ENCODE measurements at places on chromosomes 13 and 19.
A peak's percentile ranks its signal among the peaks of the same experiment; 100 is the strongest.

- no peak for DNase-seq
These were observed 128.4 kb downstream of the SHISA2 start for GRCh38 chr13:25923217-25924085.

- no peak for DNase-seq
These were observed 561.1 kb downstream of the EFNB2 start for GRCh38 chr13:105974380-105974779.

- no peak for DNase-seq
These were observed 72.8 kb upstream of the SPATA13 start for GRCh38 chr13:24087605-24088225.

- no peak for DNase-seq
These were observed 42.4 kb downstream of the BBC3 start for GRCh38 chr19:47188507-47189033.

DNA sequence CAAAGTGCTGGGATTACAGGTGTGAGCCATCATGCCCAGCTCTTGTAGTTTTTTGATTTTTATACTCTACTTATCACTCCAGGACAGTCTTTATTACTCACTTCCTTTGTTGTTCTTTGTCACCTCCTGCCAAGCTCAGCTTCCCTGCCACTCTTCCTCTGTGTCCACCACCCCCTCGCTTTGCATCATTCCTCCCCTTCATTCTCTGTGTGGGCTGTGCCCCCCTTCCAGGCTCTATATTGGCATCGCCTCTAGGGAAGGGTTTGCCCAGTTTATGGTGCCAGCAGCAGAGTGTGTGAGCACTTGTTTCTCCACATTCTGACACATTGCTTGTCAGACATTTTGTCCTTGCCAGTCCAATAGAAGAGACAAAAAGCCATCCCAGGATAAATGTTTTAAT, 15.1 kb downstream of the ZNF302 start:
- DNase-seq, result no peak

GRCh38 chr13:44780591-44781280, 204.6 kb upstream of the TSC22D1 start:
- no peak for DNase-seq

GRCh38 chr13:21576426-21576825, 27.5 kb downstream of the MICU2 start:
- no peak for DNase-seq

DNA sequence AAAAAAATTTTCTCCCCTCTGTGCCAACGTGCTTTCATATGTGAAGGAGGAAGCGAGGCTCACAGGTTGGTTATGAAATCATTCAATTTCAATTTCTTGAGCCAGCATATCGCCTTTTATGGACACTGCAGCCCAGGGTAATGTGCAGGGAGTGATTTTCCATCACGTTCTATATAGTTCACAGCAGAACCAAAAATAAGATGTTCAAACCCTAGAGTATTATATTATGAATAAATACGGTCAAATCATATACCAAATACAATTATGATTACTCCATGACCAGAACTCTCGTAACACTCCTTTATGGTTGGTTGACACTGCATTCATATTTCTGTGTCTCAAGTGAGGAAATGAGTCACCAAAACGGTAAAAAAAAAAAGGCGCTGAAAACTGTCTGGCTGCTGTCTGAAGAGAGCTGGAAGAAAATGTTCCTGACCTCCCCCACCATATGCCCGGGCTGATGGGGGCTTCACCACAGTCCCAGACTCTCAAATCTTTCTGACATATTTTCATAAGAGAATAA, 75.8 kb upstream of the UBAC2 start:
- DNase-seq, result peak; percentile 60

GRCh38 chr19:39814595-39814994, 19.4 kb downstream of the DYRK1B start:
- DNase-seq, result no peak

DNA sequence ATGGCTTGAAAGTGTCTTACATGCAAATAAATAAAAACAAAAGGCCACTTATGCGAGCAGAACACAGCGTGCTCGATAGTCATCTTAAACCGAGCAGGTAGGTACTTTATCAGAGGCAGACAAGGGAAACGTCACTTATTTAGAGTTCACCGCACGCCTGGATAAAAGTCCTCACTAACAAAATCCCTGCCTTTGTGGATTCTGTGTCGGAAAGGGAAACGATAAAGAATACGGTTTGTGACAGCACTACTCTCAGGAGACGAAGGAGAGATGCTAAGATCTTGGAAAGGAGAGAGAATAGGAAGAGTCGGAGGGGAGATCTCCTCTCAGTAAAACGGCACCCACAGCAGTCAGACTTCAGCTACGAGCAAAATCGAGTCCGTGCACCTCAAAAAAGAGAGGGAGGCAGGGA, 581 bp downstream of the RCBTB1 start:
- peak; percentile 16 for DNase-seq

GRCh38 chr19:16446108-16446723, 25.6 kb downstream of the EPS15L1 start:
- no peak for DNase-seq

GRCh38 chr13:80274643-80275042, 66.3 kb downstream of the SPRY2 start:
- peak; percentile 14 for DNase-seq

DNA sequence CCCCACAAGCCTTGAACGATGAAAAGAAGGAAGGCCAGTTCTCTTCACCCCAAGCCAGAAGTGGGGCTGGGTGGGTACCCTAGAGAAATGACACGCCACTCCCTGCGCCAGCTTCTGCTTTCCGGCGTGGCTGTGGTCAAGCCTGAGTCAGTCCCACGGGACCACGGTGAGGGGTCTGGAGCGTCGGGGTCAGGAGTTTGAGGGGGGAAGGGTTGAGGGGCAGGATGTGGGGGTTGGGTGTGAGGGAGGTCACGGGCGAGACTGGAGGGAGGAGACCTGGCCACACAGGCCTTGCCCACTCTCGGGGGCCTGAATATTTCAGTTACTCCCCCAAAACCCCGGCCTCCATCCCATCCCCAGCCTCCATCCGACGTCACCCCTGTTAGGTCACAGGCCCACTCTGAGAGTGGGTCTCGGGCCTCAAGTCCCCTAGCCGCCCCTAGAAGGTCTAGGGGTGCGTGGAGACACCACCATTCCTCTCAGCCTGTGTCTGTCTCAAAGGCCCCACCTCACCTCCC, 500 bp upstream of the IFI30 start:
- DNase-seq, result no peak

- no peak for DNase-seq
These were observed 19.3 kb downstream of the CEACAM1 start for GRCh38 chr19:42508892-42509444.

DNA sequence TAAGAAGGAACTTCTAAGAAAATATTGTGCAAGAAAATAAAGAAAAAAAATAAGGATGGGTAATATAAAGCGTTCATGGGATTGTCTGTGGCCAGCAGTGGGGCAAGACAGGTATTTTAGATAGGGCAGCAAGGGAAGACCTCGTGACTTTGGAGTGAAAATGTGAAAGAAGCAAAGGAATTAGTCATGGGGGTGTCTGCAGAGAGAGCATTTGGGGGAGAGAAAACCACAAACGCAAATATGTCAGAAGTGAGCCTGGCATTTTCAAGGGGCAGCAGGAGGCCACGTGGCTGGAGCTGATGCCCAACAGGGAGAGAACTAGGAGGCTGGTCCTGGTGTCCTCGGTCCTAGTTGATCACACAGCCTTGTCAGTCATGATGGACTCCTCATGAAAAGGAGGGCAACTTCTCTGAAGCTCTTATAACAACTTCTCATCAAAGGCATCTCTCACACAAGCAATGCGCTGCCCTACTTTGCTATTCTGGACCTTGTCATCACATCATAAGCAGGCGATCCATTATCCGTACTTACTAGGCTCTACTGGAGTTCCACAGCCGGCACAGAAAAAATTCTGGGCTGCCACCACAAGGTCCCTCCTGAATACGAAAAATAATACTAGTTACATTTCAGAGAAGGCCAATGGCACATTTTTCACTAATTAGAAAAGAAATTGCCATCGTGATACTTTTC, 31.0 kb downstream of the RUBCNL start:
- DNase-seq, result no peak

- no peak for DNase-seq
These were observed 1.7 kb downstream of the PDE4A start for GRCh38 chr19:10422046-10422461.

DNA sequence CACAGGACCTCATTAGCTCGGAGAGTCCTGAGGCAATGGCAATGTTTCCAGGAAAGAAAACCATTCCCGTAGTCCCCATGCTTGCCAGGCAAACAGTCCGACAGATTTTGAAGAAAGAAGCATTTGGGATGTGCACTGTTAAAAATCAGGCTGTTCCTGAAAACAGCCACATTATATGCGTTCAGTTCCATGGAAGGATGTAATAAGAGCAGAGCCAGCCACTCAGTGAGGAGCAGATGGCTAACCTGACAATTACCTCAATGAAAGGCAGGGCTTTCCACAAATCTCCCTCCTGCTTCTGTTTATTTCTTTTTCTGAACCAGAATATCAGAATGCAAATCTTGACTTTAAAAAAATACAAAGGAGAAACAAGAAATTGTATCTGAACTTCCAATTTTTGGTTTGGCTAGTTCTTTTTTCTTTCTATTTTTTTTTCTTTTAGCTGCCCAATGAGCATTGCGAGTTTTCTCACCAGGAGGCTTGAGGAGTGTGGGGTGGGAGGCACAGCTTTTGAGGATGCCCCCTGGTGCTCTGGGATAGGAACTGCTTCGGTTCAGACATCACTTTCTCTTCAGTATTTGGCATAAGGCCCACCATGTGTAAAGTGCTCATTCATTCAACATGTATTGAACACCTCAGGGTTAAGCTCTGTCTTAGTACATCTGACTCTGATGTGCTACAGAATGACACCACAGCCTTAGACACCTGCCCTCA, 124.2 kb downstream of the TBC1D4 start:
- DNase-seq, result no peak

- no peak for DNase-seq
These were observed 383.0 kb upstream of the SLITRK1 start for GRCh38 chr13:84265257-84265764.

DNA sequence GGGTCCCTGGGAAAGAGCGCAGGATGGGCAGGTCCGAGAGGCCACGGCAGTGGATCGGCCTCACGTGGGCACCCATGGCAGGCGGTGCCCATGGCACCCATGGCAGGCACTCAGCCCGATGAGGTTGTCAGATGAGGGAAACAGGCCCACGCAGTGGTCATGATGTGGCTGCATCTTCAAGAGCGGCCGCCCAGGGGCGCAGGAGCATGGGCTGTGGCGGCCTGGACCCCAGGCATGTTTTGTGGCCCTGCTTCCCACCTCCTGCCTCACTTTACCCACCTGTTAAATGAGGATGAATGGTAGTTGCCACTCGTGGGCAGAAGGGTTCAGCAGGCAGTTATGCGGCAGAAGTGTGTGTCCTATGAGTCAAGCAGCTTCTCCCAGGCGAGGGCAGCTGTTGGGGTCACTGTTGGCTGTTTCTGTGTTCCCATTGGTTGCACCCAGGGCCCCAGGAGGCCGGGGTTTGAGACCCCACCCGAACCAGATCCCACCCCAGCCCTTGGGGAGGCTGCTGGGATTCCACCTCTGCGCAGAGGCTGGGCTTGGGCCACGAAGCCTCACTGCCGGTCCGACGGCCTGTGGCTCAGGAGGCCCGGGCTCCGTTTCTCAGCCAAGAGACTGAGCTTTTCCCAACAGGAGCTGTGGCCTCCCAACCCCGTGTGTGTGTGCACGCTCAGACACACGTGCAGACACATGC, 30.0 kb downstream of the CSNK1G2 start:
- DNase-seq, result no peak

- DNase-seq, result no peak
These were observed 5.3 kb upstream of the PROZ start for GRCh38 chr13:113152984-113153809.

DNA sequence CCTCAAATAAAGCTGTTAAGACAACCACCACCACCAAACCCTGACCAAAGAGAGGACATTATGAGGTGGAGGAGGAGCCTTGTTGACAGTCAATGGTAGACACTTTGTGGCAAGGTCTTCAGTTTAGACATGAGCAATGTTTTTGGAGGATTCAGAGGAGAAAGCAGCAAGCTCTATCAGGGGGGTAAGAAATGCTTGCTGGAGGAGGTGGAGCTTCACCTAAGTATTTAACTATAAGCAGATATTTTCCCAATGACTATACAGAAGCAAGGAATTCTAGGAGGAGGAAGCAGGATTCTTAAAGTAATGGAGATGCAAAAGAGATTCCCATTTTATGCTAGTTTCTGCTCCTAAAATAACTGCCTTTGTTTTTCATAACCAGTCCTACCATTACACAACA, 74.2 kb downstream of the TRPC4 start:
- no peak for DNase-seq

- no peak for DNase-seq
These were observed 108.3 kb downstream of the POSTN start for GRCh38 chr13:37490176-37490779.

GRCh38 chr13:86109107-86109506, 309.9 kb upstream of the SLITRK6 start:
- no peak for DNase-seq

- DNase-seq, result no peak
These were observed 202.5 kb downstream of the NUFIP1 start for GRCh38 chr13:44786756-44787155.

GRCh38 chr13:76975863-76976262, 16.0 kb upstream of the CLN5 start:
- no peak for DNase-seq

DNA sequence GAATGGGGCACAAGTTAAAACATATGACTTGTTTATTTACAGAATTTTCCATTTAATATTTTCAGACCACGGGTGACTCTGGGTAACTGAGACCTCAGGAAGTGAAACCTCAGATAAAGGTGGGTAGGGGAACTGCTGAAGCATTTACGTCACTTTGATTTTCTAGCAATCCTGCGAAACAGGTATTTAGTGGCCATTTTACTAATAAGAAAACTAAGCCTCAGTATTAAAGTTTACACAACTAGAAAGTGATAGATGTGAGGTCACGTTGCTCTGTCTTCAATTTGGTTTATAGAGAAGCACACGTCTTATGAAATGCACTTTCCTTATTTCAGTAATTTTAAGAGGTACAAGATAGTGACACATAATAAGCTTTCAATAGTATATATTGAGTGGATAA, 402.8 kb downstream of the FGF9 start:
- DNase-seq, result no peak

DNA sequence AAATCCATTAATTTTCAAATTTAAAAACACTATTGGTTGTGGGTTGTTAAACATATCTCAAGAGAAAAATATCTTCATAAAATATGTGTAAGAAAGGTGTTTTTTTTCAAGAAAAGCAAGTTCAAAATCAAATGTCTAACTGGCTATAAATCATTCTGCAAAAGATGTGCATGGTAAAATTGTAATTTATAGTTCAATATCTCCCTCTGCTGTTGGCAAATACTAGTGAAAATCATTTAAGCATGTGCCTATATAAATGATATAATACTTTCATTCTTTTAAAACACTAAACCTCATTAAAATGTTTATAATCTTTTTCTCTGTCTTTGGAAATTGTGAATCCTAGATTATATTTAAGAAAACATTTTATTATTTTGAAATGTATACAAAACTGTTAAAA, 17.2 kb upstream of the SLITRK6 start:
- no peak for DNase-seq

Data from muscle of arm (tissue), 14 donors.